ENCODE measurements at places on chromosomes 6 and 20.

- DNase-seq = no peak
These were observed 130.3 kb upstream of the SASH1 start for GRCh38 chr6:148212366-148212765.

- DNase-seq = no peak
These were observed 93.1 kb upstream of the TAB2 start for GRCh38 chr6:149224399-149224798.

GRCh38 chr6:57108691-57109090 is 18.7 kb downstream of the ZNF451 start:
- no peak for DNase-seq

DNA sequence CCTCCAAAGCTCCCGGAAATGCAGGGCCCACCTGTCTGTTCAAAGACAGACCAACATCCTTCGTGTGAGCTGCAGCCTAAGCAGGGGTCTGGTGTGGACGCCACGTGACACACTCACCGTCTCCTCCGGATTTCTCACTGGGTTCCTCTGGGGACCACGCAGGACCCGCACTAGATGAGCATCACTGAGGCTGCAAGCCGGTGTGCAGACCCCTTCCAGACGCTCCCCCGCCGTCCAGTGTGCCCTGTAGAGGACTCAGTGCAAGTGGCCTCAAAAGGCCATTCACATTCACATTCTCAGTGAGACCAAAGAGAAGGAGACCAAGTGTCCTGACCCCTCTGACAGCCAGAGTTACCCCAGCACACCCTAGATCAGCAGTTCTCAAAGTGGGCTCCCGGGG is 91.2 kb upstream of the QKI start:
- DNase-seq = no peak

- DNase-seq = peak; percentile 89
These were observed at the start of gene ULBP3 for GRCh38 chr6:150068720-150069648. ULBP3 (minus strand) TSS chr6:150069121; CDS start chr6:150069066, 55 bp downstream.

- no peak for DNase-seq
These were observed 18.3 kb upstream of the RIPOR3 start for GRCh38 chr20:50709636-50709973.

DNA sequence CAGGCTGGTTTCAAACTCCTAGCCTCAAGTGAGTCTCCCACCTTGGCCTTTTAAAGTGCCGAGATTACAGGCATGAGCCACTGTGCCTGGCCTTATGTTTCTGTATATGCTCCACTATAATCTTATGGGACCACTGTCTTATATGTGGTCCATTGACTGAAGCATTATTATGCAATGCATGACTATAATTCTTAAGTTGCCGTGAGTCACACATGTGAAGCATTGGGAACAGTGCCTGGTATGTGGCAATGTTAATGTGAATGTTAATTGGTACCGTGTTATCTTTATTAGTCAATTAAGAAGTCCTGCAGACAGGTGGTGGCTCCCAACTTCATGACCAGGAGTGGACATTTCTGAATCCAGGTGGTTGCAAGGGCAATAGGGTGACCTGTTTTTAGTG is 14.7 kb upstream of the ASXL1 start:
- no peak for DNase-seq

DNA sequence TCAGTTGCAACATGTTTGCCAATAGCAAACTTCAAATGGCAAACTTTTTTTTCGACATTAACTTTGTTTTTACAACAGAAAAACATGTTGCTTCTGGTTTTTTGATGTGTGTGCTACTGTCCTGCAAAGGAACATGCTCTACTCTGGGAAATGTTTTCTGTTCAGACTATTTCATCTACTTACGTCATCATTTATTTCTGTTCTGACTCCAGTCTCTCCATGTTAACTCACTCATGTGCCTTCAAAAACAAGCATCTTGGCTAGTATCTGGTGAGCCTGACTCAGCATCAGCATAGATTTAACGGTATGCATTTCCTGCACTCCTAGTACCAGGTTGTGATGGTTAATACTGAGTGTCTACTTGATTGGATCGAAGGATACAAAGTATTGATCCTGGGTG is 36.1 kb upstream of the MAP7 start:
- DNase-seq = no peak

DNA sequence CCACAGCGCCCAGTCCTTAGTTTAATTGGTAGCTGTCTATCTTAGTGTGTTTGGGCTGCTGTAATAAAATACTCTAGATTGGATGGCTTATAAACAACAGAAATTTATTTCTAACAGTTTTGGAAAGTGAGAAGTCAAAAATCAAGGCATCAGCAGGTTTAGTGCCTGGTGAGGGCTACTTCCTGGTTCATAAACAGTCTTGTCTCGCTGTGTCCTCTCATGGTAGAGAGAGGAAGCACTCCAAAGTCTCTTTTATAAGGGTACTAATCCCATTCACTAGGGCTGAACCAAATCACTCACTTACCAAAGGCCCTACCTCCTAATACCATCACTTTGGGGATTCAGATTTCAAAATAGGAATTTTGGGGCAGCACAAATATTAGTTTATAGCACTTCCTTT is 336.9 kb upstream of the RSPO3 start:
- DNase-seq = no peak

GRCh38 chr20:43916881-43917371 is 2.3 kb downstream of the TOX2 start:
- no peak for DNase-seq

DNA sequence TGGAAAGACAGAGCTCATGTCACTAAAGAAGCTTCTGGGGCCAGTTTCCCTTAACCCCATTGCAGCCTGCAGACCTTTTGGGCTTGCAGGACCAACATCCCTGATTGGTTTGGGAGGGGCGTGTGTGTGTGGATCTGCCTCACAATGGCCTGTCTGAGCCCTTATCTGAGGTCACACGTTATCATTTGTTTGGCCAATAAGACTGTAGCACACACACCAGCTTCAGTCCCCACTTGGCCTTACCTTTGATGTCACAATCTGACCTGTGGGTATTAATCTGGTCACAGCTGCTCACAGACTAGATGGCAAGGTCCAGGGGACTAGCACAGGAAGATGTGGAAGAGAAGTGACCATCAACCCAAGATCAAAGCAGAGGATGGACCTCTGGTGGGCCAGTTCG is at the start of gene SCP2D1:
TSS of gene SCP2D1 (plus strand) at position 301 of the 400 bp plus-strand sequence. CDS start at position 334, 33 bp downstream.
- DNase-seq = no peak

DNA sequence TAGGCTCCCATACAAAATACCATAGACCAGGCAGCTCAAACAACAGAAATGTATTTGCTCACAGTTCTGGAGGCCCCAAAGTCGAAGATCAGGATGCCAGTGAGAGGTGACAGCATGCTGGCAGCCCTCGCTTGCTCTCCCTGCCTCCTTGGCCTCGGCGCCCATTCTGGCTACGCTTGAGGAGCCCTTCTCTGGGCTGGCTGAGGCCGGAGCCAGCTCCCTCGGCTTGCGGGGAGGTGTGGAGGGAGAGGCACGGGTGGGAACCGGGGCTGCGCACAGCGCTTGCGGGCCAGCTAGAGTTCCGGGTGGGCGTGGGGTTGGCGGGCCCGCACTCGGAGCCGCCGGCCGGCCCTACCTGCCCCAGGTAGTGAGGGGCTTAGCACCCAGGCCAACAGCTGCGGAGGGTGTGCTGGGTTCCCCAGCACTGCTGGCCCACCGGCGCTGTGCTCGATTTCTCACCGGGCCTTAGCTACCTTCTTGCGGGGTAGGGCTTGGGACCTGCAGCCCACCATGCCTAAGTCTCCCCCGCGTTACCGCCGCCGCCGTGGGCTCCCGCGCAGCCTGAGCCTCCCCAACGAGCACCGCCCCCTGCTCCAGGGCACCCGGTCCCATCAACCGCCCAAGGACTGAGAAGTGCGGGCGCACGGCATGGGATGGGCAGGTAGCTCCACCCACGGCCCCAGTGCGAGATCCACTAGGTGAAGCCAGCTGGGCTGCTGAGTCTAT is 32.6 kb upstream of the SERPINB9 start:
- DNase-seq = no peak

DNA sequence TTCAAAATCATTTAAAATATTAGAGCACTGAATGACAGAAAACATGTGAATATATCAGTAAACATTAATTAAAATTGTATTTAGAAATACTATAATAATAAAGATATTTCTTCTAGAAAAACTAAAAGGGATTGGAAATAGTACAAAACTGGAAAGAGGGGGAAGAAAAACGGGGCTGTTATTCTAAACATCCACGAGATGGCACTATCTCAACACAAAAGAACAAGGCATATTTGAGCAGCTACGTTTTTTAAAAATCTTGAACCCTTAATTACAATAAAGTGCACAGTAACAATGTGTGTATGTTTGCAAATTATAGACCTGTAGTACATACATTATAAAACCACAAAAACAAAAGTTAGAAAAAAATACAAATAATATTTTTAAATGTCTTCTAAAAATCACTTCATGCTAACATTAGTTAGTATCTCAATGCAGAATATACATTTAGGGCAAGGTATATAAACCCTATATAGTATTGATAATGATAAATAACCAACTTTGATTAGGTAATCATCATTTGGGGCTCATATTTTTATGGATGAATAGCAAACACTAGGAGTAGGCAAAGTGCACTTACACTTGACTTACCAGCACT is 42.5 kb upstream of the PNISR start:
- no peak for DNase-seq

GRCh38 chr20:8457978-8458377 is 325.9 kb downstream of the PLCB1 start:
- DNase-seq = no peak

GRCh38 chr20:23628402-23629016 is 9.2 kb downstream of the CST3 start:
- no peak for DNase-seq

DNA sequence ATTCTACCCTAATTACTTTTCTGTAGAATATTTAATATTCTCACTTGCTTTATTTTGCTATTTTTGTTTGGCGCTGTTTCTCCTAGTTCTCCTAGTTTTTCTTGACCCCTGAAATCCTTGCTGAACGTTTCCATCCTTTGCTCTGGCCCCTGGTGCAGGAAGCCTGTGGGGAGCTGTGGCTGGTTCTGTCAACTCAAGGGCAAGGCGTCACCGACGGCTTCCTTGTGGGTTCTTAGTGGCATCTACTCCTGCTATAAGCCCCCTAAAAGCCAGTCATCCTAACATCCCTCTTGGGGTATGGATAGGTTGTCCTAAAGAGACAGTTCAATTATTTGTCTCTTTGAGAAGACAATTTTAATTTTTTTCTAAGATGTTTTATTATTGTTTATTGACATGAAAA is 36.9 kb upstream of the KIF25 start:
- DNase-seq = no peak

DNA sequence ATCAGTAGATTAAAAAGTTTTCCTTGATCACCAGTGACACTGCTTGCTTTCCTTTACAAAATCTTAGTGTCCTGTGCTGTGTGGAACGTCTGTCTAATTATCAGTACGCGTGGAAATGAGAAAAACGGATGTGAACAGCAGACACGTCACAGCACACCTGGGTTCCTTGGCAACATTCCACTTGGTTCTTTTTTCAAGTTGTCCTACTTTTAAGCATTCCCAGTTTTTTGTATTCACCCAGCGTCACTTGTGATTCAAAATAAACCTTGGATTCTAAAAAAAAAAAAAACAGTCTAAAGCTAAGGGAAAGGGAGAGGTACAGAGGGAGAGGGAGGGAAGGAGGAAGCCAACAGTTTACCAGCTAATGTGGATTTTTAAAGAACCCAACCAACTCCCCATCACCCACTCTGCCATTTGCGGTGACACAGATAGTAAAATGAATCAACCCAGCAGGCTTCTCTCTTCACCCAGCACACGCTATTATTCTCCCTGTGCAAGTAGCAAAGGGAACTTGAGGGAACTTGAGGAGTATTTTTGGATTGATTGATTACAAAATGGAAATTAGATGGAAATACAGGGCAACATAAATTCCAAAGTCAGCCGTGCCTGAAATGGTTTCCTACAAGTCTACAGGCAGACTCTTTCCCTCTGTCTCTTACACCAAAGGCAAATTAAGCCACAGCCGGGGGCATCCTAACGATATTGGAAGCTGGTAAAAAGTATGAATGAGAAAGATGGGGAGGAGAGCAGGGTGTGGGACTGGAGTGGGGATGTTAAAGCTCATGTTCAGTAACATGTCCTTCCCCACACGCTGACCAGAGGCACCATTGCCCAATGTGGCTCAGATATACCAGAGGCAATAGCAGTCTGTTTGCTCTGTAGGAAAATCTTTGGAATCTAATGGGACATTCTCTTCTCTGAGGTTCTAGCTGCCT is 129.8 kb downstream of the SASH1 start:
- no peak for DNase-seq

DNA sequence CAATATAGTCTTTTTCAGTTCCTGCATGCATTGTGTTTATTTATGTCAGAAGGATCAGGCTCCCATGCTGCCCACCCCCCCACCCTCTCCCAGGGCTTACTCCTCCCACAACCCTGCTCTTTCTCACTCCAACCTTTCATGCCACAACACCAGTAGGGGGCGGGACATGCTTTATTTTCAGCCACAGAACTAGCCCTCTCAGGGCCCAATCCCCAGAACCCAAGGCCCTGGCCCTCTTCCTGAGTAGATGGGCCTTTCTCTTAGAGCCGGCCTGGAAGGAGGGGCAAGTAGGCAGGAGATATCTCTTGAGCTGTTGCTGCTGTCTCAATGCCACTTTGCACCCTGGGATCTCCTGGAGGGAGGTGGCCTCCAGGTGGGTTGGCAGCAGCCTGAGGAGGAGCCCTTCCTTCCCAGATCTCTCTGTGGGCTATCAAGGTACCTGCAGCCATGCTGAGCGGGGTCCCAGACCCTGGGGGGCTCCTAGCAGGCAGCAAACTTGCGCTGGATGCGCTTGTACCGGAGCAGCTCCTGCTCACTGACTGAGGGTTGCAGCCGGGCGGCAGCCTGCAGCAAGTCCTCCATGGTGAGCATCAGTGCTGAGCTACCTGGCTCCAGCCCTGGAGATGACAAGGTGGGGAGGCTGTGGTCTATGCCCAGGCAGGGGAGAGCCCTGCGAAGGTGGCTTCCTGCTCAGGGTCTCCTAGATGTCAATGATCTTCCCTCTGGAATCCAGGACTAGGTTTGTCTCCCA is 3.5 kb downstream of the GNMT start:
- no peak for DNase-seq

- DNase-seq = no peak
These were observed 92.8 kb upstream of the FRMD1 start for GRCh38 chr6:168171673-168172353.

GRCh38 chr6:44942201-44942600 is 385.9 kb upstream of the RUNX2 start:
- DNase-seq = no peak

DNA sequence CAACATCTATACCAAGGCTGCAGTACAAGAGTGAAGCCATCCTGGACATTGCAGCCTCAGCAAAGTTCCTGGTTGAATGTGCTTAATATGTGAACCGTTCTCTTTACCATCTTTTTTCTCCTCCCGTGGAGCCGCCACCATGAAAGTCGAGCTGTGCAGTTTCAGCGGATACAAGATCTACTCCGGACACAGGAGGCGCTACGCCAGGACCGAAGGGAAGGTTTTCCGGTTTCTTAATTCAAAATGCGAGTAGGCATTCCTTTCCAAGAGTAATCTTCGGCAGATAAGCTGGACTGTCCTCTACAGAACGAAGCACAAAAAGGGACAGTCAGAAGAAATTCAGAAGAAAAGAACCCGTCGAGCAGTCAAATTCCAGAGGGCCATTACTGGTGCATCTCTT is 8.4 kb upstream of the LINC00237 start:
- no peak for DNase-seq

DNA sequence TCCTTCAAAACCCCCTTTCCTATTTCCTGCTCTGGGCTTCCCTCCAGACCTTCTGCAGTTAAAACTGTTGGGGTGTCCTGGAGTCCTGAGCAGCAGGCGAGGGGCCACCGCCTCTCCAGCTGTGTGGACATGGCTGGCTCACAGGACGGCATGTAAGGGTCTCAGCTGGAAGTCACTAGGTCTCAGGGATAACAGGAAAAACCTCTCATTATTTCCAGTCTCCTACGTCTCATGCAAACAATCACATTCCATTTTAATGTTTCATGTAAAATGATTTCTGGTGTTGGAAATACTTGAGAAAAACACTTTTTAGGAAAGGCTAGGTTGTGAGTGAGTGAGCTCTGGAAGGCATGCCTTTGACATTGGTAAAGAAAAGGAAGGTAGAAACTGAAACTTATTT is 158.7 kb downstream of the SCML4 start:
- DNase-seq = no peak
